Epithelial cell of esophagus (primary cell): ENCODE measurements at places on chromosomes 6 and 20.

DNA sequence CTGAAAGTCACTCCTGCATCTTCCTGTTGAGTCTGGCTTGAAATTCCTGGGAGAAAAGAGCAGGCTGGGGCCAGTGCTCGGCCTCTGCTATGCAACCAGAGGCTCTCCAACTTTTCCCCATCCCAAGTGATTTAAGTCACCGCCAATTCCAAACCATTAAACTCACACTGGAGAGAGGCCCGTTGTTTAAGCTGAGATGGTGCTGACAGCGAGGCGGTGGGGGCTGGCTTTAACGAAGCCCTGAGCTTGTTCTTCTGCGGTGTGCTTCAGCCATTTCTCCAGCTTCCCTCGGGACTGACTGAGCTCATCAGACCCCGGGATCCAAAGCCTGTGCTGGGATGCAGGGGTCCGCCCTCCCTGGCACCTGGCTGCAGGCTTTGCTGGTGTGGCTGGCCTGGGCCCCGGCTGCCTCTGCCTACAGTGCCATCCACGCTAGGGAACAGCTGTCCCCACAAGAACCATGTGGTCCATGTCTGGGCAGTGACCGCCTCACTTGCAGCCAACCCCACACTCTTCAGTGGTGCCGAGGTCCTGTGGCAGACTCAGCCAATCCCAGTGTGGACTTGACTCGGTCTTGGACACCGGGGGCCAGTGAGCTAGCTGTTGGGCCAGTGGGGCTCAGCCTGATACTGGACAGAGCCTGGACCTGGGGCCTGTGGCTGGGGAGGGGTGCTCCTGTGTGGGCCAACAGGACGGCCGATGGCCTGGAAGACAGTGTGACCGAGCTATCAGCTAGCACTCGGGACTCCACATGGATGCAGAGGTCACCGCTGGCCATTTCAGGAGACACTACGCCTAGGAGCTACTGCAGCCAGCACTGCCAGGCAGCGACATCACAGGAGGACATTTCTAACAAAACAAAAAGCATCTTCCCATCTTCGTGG lies 21.2 kb downstream of the RAMACL start:
- no peak for DNase-seq

GRCh38 chr6:45049188-45049843 lies 278.8 kb upstream of the RUNX2 start:
- DNase-seq: peak; percentile 36

DNA sequence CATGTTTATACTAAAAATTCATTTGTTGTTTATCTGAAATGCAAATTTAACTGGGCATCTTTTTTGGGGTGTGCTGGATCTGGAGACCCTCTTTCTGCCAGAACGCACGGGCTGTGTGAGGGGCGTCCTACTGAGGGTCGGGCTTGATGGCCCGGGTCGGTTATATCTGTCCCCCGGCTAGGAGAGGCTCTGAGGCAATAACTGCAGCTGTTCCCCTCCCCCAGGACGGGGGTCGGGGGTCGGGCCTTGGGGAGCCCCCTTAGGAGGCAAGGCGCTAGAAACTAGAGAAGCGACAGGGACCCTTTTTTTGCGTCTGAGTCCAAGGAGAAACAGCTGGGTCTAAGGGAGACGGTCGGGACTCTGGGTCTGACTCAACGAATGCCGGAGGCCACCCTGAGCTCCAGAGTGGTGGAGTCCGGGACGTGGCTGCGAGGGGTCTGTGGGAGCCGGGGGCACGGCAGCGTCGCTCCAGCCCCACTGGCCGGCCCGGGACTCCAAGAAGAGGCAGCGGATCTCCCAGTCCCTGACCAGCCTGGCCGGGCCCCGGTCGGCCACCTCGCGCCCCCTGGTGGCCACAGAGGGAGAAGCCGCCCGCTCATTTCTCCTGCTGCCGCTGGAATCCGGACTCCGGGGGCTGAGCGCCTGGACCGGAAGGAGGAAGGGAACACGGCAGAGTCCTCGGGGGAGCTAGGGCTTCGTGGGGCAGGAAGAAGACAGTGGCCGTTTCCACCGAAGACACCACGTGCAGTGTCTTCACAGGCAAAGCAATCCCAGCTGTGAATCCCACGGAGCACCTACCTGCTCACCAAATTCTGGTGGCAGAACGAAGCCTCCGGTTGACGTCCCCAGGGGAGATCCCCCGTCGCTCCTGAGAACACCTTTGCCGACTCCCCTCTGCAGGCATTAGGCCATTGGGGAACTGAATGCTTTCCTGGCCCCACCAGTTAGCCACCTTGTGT lies 24.0 kb upstream of the SCML4 start:
- DNase-seq: peak; percentile 70

- no peak for DNase-seq
These were observed 3.4 kb upstream of the SLC17A5 start for GRCh38 chr6:73657201-73657600.

- DNase-seq: no peak
These were observed 27.5 kb upstream of the NHSL1 start for GRCh38 chr6:138526822-138527235.

GRCh38 chr6:89944826-89945407 lies 50.6 kb downstream of the GJA10 start:
- DNase-seq: peak; percentile 37

DNA sequence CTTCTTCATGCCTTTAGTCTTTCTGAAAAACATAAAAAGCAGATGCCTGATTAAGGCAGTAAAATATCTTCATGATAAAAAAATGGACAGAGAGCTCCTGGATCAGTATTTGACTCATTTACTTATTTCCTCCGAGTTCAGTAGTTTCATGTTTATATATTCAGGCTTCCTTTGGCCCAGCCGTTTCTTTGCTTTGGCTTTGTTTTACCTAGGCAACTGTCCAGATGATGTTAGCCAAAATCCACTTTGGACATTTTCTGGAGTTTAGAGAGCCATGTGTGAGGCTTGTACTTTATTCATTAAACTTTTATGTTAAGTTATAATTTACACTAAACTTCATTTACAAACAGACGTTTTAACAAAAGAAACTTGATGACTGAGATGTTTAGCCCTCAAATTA lies 307.1 kb upstream of the RSPO3 start:
- DNase-seq: no peak

GRCh38 chr6:148611213-148611612 lies 135.6 kb upstream of the UST start:
- DNase-seq: peak; percentile 63

DNA sequence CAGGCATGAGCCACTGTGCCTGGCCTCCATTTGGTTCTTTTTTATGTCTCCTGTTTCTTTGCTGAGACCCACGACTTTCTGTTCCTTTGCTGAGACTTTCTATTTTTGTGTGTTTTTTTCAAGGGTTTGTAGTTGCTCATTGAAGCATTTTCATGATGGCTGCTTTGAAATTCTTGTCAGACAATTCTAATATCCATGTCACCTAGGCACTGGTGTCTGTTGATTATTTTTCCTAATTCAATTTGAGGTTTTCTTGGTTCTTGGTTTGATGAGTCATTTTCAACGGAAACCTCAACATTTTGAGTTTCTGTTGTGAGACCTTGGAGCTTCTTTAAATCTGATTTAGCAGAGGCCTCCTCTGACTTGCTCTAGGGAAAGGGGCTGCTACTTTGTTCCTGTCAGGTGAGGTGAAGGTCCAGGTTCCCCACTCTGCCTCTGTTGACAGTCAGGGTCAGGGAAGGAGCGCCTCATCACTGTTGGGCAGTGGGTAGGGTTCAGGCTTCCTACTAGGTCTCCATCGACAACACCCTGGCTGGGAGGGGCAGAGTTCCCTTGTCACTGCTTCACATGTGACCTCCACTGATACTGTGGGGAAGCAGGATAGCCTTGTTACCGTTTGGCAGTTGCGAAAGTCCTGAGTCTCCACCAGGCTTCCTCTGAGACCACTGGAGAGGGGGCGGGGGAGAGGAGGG lies 67.2 kb upstream of the RNF24 start:
- DNase-seq: no peak

- no peak for DNase-seq
These were observed 6.6 kb downstream of the MYL9 start for GRCh38 chr20:36548006-36548315.

DNA sequence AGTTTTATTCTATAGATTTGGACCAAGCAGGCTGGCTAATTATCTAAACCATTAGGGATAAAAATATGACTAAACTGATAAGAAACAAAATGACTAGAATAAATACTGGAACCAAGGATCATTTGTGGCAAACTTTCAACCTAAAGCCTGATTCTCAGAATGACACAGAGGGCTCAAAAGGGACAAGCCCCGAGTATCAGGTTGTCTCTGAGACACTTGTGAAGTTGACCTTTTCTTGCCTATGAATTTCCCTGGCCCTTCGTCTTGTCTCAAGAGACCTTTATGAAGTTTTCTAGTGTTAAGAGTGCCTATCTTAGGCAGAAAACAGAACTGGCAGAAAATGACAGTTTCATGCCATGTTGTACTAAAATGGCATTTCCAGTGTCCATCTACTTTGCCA lies 68.3 kb downstream of the IMPG1 start:
- DNase-seq: no peak

DNA sequence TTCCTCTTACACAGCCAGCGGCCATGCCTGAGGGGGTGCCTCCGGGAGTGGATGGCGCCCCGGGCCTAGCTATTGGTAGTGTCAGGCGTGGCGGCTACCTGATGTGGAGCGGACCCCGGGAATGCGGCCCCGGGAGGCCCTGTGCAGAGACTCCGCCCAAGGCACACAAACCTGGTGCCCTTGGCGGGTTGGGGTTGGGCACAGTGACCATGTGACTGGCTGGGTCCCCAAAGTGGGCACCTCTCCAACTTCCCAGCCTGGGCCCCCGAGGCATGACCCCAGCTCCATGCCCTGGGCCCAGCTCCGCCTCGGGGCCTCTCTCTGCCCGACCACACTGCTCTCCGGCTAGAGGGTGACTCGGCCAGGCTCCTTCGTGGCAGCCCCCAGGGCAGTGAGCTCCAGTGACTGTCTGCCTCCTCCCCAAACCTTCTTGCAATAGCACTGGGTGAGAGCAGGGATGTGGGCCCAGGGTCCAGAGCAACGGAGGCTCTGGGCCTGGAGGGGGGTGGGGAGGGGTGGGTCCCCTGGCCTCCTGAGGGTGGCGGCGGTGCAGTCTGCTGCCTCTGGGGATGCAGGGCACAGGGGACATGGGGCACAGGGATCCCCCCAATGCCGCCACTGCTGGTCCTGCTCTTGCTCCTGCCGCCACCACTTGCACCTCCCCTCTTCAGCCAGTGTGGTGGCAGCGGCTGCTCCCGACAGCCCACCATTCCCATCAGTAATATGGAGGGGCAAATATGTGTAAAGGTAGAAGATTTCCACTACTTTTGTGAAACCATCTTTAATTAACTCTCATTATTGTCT lies 942.9 kb upstream of the EPHA7 start:
- no peak for DNase-seq

- no peak for DNase-seq
These were observed 61.6 kb downstream of the TTI1 start for GRCh38 chr20:37971561-37972127.

DNA sequence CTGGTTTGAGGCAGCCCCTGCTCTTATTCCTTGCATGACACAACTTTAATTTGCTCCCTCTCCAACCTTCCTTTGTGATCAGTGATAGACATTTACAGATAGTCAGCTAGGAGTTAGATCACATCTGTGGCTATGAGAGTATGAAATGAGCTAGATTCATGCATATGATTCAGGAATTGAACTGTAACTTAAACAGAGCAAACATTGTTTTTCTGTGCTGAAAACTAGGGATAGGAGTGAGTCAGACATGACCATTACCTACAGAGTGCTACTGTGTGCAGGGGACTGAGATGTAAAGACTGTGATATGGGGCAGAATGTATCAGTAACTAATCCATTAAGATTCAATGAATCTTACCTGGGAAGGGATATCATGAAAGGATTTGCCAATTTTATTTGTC lies 279.4 kb upstream of the SPTLC3 start:
- no peak for DNase-seq

DNA sequence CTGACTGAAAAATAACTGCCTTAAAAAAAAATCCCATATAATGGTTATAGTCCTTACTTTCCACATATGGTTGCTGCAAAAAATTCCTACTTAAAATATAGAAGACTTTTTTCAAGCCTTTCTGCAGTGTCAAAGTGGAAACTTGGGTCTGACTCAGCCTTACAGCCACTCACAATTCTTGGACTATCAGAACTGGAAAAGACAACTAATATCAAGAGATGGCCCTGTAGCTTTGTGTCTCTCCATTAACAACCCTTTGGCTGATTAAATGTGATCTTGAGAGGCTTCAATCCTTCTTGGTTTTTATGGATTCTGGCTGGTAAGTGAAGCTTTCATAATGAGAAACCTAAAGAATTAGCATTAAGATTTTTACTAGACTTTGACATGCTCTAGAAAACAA lies 307.8 kb downstream of the RNGTT start:
- DNase-seq: no peak

- DNase-seq: no peak
These were observed 8.9 kb downstream of the TAGAP start for GRCh38 chr6:159035891-159036290.

GRCh38 chr6:157534977-157535339 lies 154.0 kb downstream of the ZDHHC14 start:
- no peak for DNase-seq

GRCh38 chr20:36275011-36275410 lies 31.1 kb upstream of the DLGAP4 start:
- no peak for DNase-seq

DNA sequence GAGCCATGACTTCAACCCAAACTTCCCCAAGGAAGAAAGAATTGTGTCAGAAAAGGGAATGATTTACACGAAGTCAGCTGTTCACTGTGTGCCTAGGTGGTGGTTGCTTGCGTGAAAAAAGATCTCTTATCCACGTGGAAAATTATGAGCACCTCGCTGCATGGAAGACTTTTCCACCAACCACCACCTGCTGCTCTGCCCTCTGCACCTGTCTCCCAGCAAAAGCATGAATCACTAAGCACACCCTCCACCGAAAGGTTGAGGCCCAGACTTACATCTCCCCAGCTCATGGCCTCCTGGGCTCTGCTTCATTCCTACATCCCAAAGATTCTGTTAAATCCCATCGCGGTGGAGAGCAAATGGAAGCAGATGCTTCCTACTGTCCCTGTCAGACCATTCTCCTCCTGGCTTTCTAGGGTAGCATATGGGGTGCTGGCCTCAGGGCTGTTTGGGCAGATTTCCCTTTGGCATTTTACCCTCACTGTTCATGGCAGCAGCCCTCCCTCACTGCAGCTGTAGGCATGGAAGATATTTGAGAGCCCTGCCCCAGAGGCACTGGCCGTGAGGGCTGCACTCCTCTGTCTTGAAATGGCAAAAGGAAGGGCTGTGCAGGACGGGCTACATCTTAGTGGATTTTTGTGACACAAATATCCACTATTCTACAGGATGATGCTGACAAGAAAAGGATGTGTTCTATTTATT lies 37.6 kb upstream of the CST5 start:
- DNase-seq: no peak

DNA sequence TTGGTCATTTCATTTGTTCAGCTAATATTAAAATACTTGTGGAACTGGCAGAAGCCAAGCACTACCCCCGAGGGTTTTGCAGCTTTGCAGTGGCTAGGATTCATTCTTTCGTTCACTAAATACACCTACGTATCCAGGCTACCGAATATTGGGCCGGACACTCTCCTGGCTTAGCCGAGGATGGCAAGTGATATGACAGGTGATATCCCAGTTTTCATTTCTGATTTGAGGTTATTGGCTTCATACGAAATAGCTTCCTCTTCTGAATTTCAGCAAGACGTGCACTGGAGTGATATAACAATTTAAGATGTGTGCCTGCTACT lies 536 bp upstream of the MTFR2 start:
- no peak for DNase-seq
